Endodermal cell (in vitro differentiated cells): ENCODE measurements at places on chromosomes 3 and 15.

GRCh38 chr15:51600114-51600513 lies 22.5 kb downstream of the DMXL2 start:
- H3K27ac ChIP-seq = no peak overlapping the region
- H3K4me3 ChIP-seq = no peak overlapping the region
- H3K27me3 ChIP-seq = no peaks in the 10 kb centered on the region
- H3K36me3 ChIP-seq = no peaks in the 10 kb centered on the region

GRCh38 chr15:29348336-29348914 lies 78.8 kb upstream of the NSMCE3 start:
- peaks cover 4% of the 10 kb centered on the region for H3K4me1 ChIP-seq
- H3K4me3 ChIP-seq = no peak overlapping the region
- no peak overlapping the region for H3K27ac ChIP-seq

DNA sequence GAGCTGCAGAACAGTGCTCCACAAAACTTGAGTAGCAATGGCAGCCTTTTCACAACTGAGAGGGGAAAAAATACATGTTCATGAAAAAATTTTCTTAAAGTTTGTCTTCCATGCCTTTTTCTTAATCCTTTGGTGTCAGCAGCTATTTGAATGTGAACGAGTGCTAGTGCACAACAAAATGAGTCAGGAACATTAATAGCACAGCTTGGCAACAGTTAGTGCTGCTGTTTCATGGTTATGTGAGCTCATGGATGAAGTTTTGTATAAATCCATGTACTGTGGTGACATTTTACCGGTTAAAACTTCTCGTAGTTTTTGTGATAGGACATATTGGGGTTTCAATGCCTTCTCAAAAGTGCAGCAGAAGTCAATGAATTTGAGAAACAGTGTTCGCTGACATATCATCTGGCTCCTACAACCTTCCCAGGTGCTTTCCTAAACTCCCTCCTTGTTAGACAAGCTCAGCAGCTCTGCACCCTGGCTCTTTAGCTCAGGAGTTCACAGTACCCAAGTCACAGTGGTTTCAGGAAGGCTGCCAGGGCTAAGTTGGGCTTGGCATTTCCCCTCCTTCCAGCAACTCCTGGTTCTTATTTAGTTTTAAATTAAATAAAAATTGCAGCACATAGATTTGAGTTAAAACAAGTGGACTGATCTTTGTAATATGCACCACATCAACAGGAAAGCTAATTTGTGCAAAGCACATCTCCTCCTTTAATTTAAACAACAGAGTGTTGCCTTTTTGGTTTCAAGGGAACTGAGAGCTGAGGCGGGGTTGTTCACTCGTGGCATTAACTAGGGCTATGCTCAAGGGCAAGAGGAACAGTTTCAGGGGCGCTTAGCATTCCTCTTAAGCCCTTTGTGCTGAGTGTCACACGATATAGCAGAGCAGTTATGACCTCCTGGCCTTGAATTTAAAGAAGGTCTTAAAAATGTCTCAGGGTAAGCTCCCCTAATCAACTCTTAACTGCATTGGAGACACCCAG lies 362.8 kb downstream of the CHST2 start:
- no peaks in the 10 kb centered on the region for H3K36me3 ChIP-seq
- no peak for DNase-seq
- H3K27ac ChIP-seq = no peak overlapping the region
- no peaks in the 10 kb centered on the region for H3K27me3 ChIP-seq
- no peak overlapping the region for H3K4me3 ChIP-seq
- no peaks in the 10 kb centered on the region for H3K4me1 ChIP-seq

- no peak overlapping the region for H3K27ac ChIP-seq
- no peak overlapping the region for H3K4me3 ChIP-seq
- no peaks in the 10 kb centered on the region for H3K27me3 ChIP-seq
- H3K4me1 ChIP-seq = no peaks in the 10 kb centered on the region
These were observed 20.1 kb upstream of the SELENOT start for GRCh38 chr3:150583028-150583427.

- DNase-seq = peak; percentile 80
- peak overlapping the region; percentile 87 for H3K4me3 ChIP-seq
- peaks cover 24% of the 10 kb centered on the region for H3K36me3 ChIP-seq
- no peaks in the 10 kb centered on the region for H3K27me3 ChIP-seq
These were observed 610 bp downstream of the ARID3B start for GRCh38 chr15:74541494-74542165.

GRCh38 chr3:18790384-18790783 lies 357.9 kb upstream of the KCNH8 start:
- no peaks in the 10 kb centered on the region for H3K36me3 ChIP-seq
- H3K4me3 ChIP-seq = no peak overlapping the region
- H3K4me1 ChIP-seq = peaks cover 3% of the 10 kb centered on the region

DNA sequence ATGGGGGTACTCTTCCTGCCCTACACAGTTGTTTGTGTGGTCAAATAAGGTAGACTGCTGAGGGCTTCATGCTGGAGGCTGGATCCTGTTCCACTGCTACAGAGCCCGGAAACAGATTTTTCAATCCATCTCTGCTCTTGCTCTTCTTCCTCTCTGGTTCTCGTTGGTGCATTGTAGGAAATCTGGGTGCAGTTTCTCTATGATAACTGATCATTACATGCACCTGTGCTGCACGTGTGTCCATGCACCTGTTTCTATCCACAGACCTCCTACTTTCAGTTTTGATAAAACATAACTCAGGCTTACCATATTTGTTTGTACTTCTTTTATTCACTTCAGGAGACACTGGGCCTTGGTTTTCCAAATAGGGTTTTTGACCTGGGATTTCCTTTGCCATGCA lies 21.3 kb downstream of the MINAR1 start:
- no peaks in the 10 kb centered on the region for H3K4me1 ChIP-seq
- no peak overlapping the region for H3K27ac ChIP-seq
- no peaks in the 10 kb centered on the region for H3K36me3 ChIP-seq
- H3K27me3 ChIP-seq = no peaks in the 10 kb centered on the region
- DNase-seq = no peak
- H3K4me3 ChIP-seq = no peak overlapping the region

GRCh38 chr3:63910891-63911290 lies 1.3 kb downstream of the SCAANT1 start:
- no peaks in the 10 kb centered on the region for H3K27me3 ChIP-seq
- H3K4me3 ChIP-seq = peak overlapping the region; percentile 89
- DNase-seq = no peak
- H3K36me3 ChIP-seq = peaks cover 27% of the 10 kb centered on the region
- H3K4me1 ChIP-seq = peaks cover 8% of the 10 kb centered on the region

DNA sequence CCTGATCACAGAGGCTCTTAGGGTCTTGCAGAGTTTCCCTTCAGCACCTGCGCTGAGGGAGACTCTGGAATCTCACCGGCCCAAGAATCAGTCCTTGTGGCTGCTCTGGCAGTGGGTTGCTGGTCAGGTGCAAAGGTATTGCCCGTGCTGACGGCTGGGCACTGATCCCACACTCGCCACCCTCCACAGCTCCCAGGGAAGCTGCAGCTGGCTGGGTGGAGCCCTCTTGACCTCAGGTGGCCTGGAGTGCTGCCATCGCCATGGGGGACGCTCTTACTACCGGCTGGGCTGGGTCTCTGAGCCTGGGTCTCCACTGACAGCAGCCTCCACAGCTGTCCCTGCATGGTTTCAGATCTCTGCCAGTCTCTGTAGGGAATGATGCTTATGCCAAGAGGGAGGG lies 52.6 kb upstream of the EPHB3 start:
- H3K4me3 ChIP-seq = no peak overlapping the region
- no peaks in the 10 kb centered on the region for H3K36me3 ChIP-seq
- H3K4me1 ChIP-seq = no peaks in the 10 kb centered on the region

GRCh38 chr3:1072041-1072440 lies 20.8 kb upstream of the CNTN6 start:
- no peaks in the 10 kb centered on the region for H3K27me3 ChIP-seq
- no peaks in the 10 kb centered on the region for H3K36me3 ChIP-seq
- no peak overlapping the region for H3K4me3 ChIP-seq
- no peak overlapping the region for H3K27ac ChIP-seq
- DNase-seq = no peak
- H3K4me1 ChIP-seq = no peaks in the 10 kb centered on the region

- no peaks in the 10 kb centered on the region for H3K4me1 ChIP-seq
- no peak for DNase-seq
- no peaks in the 10 kb centered on the region for H3K27me3 ChIP-seq
- H3K27ac ChIP-seq = no peak overlapping the region
- H3K36me3 ChIP-seq = no peaks in the 10 kb centered on the region
These were observed 48.3 kb downstream of the SERPINI1 start for GRCh38 chr3:167783781-167784180.

GRCh38 chr3:179476215-179476614 lies 24.9 kb upstream of the GNB4 start:
- H3K36me3 ChIP-seq = no peaks in the 10 kb centered on the region
- no peaks in the 10 kb centered on the region for H3K27me3 ChIP-seq
- no peak overlapping the region for H3K27ac ChIP-seq

GRCh38 chr3:195458316-195458717 lies 15.5 kb upstream of the ACAP2 start:
- no peaks in the 10 kb centered on the region for H3K27me3 ChIP-seq
- peaks cover 2% of the 10 kb centered on the region for H3K4me1 ChIP-seq
- H3K27ac ChIP-seq = no peak overlapping the region
- no peaks in the 10 kb centered on the region for H3K36me3 ChIP-seq

- no peaks in the 10 kb centered on the region for H3K27me3 ChIP-seq
- no peak within 1 kb of the TSS for H3K4me3 ChIP-seq
- H3K27ac ChIP-seq = no peak within 1 kb of the TSS
- DNase-seq = no peak
- peaks cover 30% of the 10 kb centered on the region for H3K36me3 ChIP-seq
These were observed at the start of gene P2RY12 for GRCh38 chr3:151384741-151385174. Gene P2RY12, minus strand, starts transcription at chr3:151384753. Its CDS starts 45,908 bp downstream, at chr3:151338845.

DNA sequence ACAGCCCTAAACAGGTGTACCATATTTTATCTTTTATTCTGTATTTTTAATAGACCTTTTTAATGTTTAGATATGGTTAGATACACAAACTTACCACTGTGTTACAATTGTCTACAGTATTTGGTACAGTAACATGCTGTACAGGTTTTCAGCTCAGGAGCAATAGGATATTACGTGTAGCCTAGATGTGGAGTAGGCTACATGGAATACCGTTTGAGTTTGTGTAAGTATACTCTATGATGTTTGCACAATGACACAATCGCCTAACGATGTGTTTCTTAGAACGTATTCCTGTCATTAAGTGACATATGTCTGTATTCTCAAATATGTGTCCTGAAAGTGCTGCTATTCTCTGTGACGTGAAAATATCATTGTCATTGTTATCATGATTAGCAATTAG lies 62.6 kb downstream of the MFSD1 start:
- H3K27ac ChIP-seq = no peak overlapping the region
- DNase-seq = no peak
- H3K4me3 ChIP-seq = no peak overlapping the region
- H3K27me3 ChIP-seq = peaks cover 11% of the 10 kb centered on the region
- no peaks in the 10 kb centered on the region for H3K36me3 ChIP-seq
- H3K4me1 ChIP-seq = no peaks in the 10 kb centered on the region

DNA sequence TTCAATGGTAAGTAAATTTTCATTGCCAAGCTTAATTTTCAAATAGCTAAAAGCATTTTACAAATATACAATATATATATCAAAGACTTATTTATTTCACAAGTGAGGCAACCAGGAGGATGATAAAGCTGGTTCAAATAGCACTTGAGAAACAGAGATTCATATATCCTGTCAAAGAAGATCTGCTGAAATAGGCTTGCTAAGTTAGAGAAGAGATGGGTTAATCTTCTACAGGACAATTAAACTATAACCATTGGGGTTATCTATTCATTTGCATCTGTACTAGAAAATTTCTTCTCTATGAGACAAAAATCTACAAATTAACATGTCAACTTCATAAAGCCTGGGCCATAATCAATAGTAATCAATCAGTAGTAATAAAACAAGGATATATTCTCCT lies 637.7 kb upstream of the UBE2E2 start:
- no peaks in the 10 kb centered on the region for H3K27me3 ChIP-seq
- DNase-seq = no peak
- H3K4me3 ChIP-seq = no peak overlapping the region
- no peaks in the 10 kb centered on the region for H3K4me1 ChIP-seq
